CD8-positive, alpha-beta T cell (primary cell): ENCODE measurements at places on chromosomes 16 and 17. TPM values are rescaled to one million over a fixed set of nuclear protein-coding genes. Genes with fewer than 3 reads are reported as not detected.

- DNase-seq, result no peak
Observed at GRCh38 chr17:32496395-32497073, 9.7 kb downstream of the CDK5R1 start.

GRCh38 chr17:47618410-47618809, 31.3 kb upstream of the KPNB1 start:
- DNase-seq, result no peak

DNA sequence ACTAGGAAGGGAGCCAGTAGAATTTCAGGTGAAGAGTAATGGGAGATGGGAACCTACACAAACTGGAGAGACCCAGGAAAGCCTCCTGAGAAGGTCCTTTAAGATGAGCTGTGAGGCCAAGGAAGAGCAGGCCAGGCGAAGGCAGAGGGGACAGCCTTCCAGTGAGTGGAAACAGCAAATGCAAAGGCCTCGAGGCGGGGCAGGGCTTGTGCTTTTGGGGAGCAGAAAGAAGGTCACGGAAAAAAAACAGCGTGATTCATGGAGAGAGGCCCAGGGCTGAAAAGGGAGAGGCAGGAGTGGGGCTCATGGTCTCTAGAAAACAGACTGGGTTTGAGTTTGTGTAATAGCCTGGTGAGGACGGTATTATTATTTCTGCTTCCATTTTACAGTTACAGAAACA, 386.5 kb upstream of the ASIC2 start:
- no peak for DNase-seq

- no peak for DNase-seq
Observed at GRCh38 chr17:74922172-74922571, 883 bp downstream of the USH1G start.

DNA sequence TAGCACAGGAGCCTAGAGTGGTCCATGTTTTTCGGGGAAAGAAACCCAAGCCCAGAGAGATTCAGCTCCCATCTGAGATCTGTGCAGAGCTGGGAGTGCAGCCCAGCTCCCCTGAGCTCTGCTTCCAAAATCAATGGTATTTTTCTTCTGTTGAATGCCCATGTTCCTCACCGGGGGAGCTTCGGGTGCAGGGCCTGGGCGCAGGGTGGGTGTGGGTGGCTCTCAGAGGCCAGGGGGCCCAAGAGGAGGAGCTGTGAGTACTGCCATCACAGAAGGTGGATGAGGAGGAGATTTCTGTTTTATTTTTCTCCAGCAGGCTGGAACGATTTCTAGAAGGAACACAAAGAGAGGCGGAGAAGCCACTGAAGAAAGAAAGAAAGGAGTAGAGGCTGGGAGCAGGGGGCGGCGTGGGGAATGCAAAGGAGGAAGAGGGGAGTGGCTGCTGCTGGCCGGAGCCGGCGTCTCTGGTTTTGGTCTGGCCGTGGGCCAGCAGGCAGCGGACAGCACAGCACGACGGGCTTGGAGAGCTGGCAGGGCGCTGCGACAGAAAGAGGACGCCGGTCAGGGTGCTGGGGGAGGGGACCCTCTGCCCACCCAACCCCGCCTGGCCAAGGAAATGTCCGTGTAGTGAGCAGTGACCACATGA, 76.2 kb upstream of the KSR1 start:
- no peak for DNase-seq

DNA sequence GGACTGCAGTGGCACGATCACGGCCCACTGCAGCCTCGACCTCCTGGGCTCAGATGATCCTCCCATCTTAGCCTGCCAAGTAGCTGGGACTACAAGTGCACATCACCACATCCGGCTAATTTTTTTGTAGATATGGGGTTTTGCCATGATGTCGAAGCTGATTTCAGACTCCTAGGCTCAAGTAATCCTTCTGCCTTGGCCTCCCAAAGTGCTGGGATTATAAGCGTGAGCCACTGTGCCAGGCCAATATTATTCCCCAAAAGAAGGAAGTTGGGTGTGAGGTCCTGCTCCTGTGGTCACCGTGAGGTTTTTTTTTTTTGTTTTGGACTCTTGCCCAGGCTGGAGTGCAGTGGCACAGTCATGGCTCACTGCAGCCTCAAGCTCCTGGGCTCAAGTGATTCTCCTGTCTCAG, 1.5 kb downstream of the AMZ2 start:
- no peak for DNase-seq

- DNase-seq, result no peak
Observed at GRCh38 chr17:34412965-34413441, 50.0 kb upstream of the CCL1 start.

DNA sequence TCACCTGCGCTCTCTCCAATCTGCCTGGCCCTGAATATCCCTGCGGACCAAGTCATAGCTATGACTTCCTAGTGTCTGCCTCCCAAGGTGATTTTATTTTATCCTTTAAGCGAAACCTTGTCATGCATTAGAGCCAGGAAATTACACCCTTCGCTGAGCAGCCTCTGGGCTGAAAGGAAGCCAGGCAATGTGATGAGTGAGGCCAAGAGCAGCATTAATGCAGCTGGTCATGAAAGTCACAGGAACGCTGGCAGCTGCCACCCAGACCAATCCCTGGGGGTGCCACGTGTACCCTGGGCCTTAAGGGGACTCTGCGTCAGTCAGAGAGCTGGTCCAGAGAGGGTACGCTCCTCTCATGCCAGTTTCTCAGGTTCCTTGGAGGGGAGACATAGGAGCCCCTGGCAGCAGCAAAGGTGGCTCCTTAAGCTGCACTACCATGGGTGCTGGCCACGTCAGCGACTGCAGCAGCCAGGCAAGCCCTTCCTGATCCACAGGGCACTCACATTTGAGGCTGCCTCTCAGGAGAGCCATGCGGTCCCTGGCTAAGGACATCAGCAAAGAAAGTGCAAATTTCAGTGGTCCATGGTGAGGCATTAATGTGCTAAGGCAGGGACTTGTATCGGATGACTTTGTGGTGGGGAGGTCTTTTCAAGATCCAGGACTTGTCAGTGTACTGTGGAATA, 42.7 kb upstream of the WSCD1 start:
- no peak for DNase-seq

DNA sequence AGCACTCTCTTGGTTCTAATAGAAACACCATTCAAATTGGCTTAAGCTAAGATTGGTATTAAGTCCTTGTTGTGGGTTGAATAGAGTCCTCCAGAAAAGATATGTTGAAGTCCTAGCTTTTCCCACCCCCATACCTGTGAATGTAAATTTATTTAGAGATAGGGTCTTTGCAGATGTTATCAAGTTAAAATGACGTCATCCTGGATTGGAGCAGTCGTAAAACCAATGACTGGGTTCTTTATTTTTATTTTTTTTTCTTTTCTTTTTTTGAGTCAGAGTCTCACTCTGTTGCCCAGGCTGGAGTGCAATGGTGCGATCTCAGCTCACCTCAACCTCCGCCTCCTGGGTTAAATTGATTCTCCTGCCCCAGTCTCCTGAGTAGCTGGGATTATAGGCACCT, 658.6 kb upstream of the RBFOX1 start:
- no peak for DNase-seq

GRCh38 chr16:83472776-83473501, 334.8 kb upstream of the HSBP1 start:
- DNase-seq, result no peak

GRCh38 chr17:17567631-17568030, 23.9 kb downstream of the PEMT start:
- DNase-seq, result no peak

- DNase-seq, result no peak
Observed at GRCh38 chr17:50260501-50260911, 13.8 kb upstream of the TMEM92 start.

GRCh38 chr16:5028950-5029475, 4.7 kb downstream of the NAGPA start:
- DNase-seq, result no peak

The MFAP4 gene
- total RNA-seq, result not detected

The IL17C gene
- total RNA-seq, result 0.81 TPM

The TMC6 gene
- 535 TPM for total RNA-seq

The NACA2 gene
- total RNA-seq, result 0.61 TPM

The ZG16 gene
- not detected for total RNA-seq

The TBC1D3I gene
- 0.41 TPM for total RNA-seq

The ZPBP2 gene
- total RNA-seq, result not detected
